WTC11 (cell line): ENCODE measurements at places on chromosomes 3 and 15. TPM values are rescaled to one million over a fixed set of nuclear protein-coding genes. Genes with fewer than 3 reads are reported as not detected.

The RSL24D1 gene
- total RNA-seq = 91.9 to 115 TPM (median 95.7 TPM) in 3 replicates

The RAD51 gene
- 29.7 to 36.4 TPM (median 31.0 TPM) in 3 replicates for total RNA-seq

The CEMIP gene
- total RNA-seq = 0.57 to 1.2 TPM (median 0.87 TPM) in 3 replicates

The GLDN gene
- total RNA-seq = 0.77 to 1.8 TPM (median 1.7 TPM) in 3 replicates

The OSBPL10 gene
- 81.6 to 87.7 TPM (median 84.1 TPM) in 3 replicates for total RNA-seq

The MAP6D1 gene
- 4.3 to 6.3 TPM (median 5.0 TPM) in 3 replicates for total RNA-seq

The SOX14 gene
- total RNA-seq = 0.34 to 0.78 TPM (median 0.70 TPM) in 3 replicates

The ADCY5 gene
- total RNA-seq = 23.5 to 28.6 TPM (median 26.8 TPM) in 3 replicates

The GRK7 gene
- not detected in 3 replicates for total RNA-seq

The APOD gene
- 0.18 TPM in 1 of 3 replicates, not detected in the others for total RNA-seq

The UBL7 gene
- total RNA-seq = 62.1 to 70.1 TPM (median 70.1 TPM) in 3 replicates

The ATP13A5 gene
- total RNA-seq = not detected in 3 replicates

The LRRC31 gene
- not detected in 3 replicates for total RNA-seq

The VGLL3 gene
- total RNA-seq = 6.1 to 10.4 TPM (median 6.9 TPM) in 3 replicates

The CPNE4 gene
- total RNA-seq = 1.7 to 2.6 TPM (median 2.4 TPM) in 3 replicates

The SEMA4B gene
- total RNA-seq = 50.1 to 53.3 TPM (median 50.2 TPM) in 3 replicates

The THPO gene
- total RNA-seq = 0.55 to 1.4 TPM (median 1.0 TPM) in 3 replicates

The PRR20G gene
- total RNA-seq = 0.18 TPM in 1 of 3 replicates, not detected in the others

The PTH1R gene
- total RNA-seq = 4.0 to 12.0 TPM (median 5.6 TPM) in 3 replicates

The RLBP1 gene
- total RNA-seq = not detected in 3 replicates

The GOLGA6L10 gene
- 5.1 to 7.7 TPM (median 5.8 TPM) in 3 replicates for total RNA-seq

The CCDC13 gene
- total RNA-seq = 0.79 TPM in 1 of 3 replicates, not detected in the others

The ARGFX gene
- total RNA-seq = not detected in 3 replicates

The AMIGO3 gene
- total RNA-seq = 3.9 to 5.3 TPM (median 4.3 TPM) in 3 replicates

The CATSPER2 gene
- 2.5 to 3.2 TPM (median 2.5 TPM) in 3 replicates for total RNA-seq

The CTXND1 gene
- total RNA-seq = 0.04 to 0.05 TPM in 2 of 3 replicates, not detected in the other

The SCAANT1 gene
- 1.3 TPM in 1 of 3 replicates, not detected in the others for total RNA-seq

The TUBGCP4 gene
- total RNA-seq = 22.5 to 28.5 TPM (median 25.4 TPM) in 3 replicates

The FILIP1L gene
- total RNA-seq = 0.11 to 0.18 TPM (median 0.17 TPM) in 3 replicates

The LCTL gene
- total RNA-seq = 2.2 to 3.2 TPM (median 3.0 TPM) in 3 replicates

The GOLGA8G gene
- not detected in 3 replicates for total RNA-seq

The DNAJC17 gene
- 49.8 to 53.0 TPM (median 50.2 TPM) in 3 replicates for total RNA-seq

The HCLS1 gene
- total RNA-seq = 1.9 to 2.7 TPM (median 2.6 TPM) in 3 replicates

The CADPS gene
- 4.3 to 7.5 TPM (median 7.0 TPM) in 3 replicates for total RNA-seq

The NDN gene
- total RNA-seq = 40.0 to 49.7 TPM (median 45.1 TPM) in 3 replicates

The GPR62 gene
- 0.24 to 0.55 TPM (median 0.46 TPM) in 3 replicates for total RNA-seq

The TRIM69 gene
- 9.9 to 11.3 TPM (median 10.4 TPM) in 3 replicates for total RNA-seq

The PRKCD gene
- 16.7 to 19.2 TPM (median 18.0 TPM) in 3 replicates for total RNA-seq

The CAND2 gene
- total RNA-seq = 13.7 to 15.4 TPM (median 14.3 TPM) in 3 replicates

The GP9 gene
- not detected in 3 replicates for total RNA-seq

The RFT1 gene
- total RNA-seq = 26.3 to 28.0 TPM (median 27.1 TPM) in 3 replicates

The GOLGA8T gene
- 0.78 to 1.0 TPM (median 0.92 TPM) in 3 replicates for total RNA-seq

The ZNF80 gene
- total RNA-seq = not detected in 3 replicates

The WDR76 gene
- 13.4 to 16.2 TPM (median 16.0 TPM) in 3 replicates for total RNA-seq

The MESP2 gene
- 0.66 to 1.0 TPM (median 0.68 TPM) in 3 replicates for total RNA-seq

The CSTA gene
- not detected in 3 replicates for total RNA-seq

The KLF15 gene
- total RNA-seq = 12.1 to 14.7 TPM (median 13.0 TPM) in 3 replicates

The CSPG5 gene
- total RNA-seq = 3.3 to 4.4 TPM (median 3.7 TPM) in 3 replicates

The IMPG2 gene
- total RNA-seq = 0.02 to 0.09 TPM (median 0.04 TPM) in 3 replicates

The NANOGP8 gene
- 1.9 to 2.1 TPM (median 1.9 TPM) in 3 replicates for total RNA-seq

The BCL2A1 gene
- 0.25 to 0.32 TPM (median 0.28 TPM) in 3 replicates for total RNA-seq

The MYL3 gene
- 0.31 TPM in 1 of 3 replicates, not detected in the others for total RNA-seq

The KIF23 gene
- total RNA-seq = 59.6 to 87.8 TPM (median 62.0 TPM) in 3 replicates

The LSAMP gene
- 3.6 to 5.9 TPM (median 5.7 TPM) in 3 replicates for total RNA-seq
